ENCODE measurements at places on chromosomes 12 and 14.
A peak's percentile ranks its signal among the peaks of the same experiment; 100 is the strongest.

GRCh38 chr12:9588749-9589148 lies 19.0 kb downstream of the KLRB1 start:
- DNase-seq, result no peak

GRCh38 chr12:88945051-88945732 lies 364.9 kb upstream of the KITLG start:
- no peak for DNase-seq

DNA sequence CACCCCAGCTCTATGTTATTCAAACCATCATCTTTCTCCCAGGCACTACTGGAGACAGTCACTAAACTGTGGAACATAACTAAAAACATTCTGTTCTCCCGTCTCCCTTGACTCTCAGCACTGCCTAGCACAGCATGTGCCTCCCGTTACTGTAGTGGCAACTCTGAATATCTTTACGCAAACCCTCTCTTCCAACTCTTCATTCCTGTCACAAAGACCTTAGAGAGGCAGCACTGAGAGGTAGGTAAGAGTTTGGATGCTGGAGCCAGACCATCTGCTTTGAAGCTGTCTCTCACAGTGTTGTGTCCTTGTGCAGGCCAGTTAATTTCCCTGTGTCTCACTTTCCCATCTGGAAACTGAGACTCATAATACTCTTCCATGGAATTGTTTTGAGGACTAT lies 108.1 kb downstream of the DIP2B start:
- DNase-seq, result no peak

- DNase-seq, result no peak
Measured at GRCh38 chr12:38515912-38516311, 199.3 kb downstream of the ALG10B start.

- no peak for DNase-seq
Measured at GRCh38 chr12:114447274-114447716, 41.4 kb upstream of the TBX5 start.

- no peak for DNase-seq
Measured at GRCh38 chr14:32805979-32806378, 132.7 kb upstream of the NPAS3 start.

- DNase-seq, result no peak
Measured at GRCh38 chr14:68714991-68715924, 77.6 kb downstream of the ZFP36L1 start.

- DNase-seq, result no peak
Measured at GRCh38 chr12:116236976-116237375, 40.5 kb downstream of the MED13L start.

- no peak for DNase-seq
Measured at GRCh38 chr12:29242921-29243431, 93.9 kb downstream of the FAR2 start.

DNA sequence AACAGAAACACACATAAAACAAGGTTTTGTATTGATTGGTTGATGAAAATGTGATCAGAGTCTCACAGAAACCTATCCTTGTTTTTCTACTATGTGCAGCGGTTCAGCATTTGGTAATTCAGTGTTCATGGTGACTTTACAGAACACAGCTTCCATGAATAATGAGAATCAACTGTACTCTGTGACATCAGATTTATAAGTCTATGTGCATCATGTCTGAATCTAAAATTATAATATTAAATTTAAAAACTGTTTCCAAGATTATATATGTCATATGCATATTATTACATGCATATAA lies 104.3 kb downstream of the SLC16A7 start:
- DNase-seq, result no peak

- no peak for DNase-seq
Measured at GRCh38 chr12:98745578-98746391, 100.7 kb downstream of the APAF1 start.

GRCh38 chr12:130689408-130690405 lies 26.4 kb downstream of the RIMBP2 start:
- DNase-seq, result no peak

GRCh38 chr12:60834806-60835205 lies 1239.0 kb downstream of the SLC16A7 start:
- no peak for DNase-seq

GRCh38 chr12:128513831-128514230 lies 246.9 kb downstream of the TMEM132C start:
- DNase-seq, result no peak

GRCh38 chr12:92784356-92784755 lies 81.6 kb downstream of the PLEKHG7 start:
- DNase-seq, result no peak

- DNase-seq, result no peak
Measured at GRCh38 chr12:119373001-119373400, 38.5 kb downstream of the CCDC60 start.

DNA sequence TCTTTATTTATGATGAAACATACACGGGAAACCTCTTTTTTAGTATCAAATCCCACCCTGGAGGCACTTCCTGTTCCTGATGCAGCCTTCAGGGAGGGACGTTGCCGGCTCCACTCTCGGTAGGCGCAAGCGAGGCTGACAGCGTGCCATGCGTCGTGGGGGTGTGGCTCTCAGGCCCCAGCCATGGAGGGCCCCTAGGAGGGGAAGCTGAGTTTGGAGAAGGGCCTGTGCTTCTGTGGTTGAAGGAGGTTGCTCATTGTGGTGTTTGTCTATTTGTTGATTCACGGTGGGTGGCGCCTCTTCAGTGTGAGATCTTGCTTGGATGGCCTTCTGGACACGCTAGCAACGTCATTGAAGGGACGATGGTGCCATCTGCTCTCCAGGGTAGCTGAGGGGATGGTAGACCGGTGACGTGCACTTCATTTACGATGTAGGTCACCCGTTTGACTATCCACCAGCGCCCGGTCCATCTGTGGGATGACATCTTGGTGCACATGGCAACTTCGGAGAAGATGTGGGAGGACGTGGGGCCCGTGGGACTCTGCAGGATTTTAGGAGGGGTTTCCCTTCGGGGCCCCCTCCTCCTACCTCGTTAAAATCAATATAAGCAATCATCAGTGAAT lies 126.3 kb upstream of the RTL1 start:
- no peak for DNase-seq

- no peak for DNase-seq
Measured at GRCh38 chr14:104872469-104873341, 7.6 kb downstream of the CEP170B start.

DNA sequence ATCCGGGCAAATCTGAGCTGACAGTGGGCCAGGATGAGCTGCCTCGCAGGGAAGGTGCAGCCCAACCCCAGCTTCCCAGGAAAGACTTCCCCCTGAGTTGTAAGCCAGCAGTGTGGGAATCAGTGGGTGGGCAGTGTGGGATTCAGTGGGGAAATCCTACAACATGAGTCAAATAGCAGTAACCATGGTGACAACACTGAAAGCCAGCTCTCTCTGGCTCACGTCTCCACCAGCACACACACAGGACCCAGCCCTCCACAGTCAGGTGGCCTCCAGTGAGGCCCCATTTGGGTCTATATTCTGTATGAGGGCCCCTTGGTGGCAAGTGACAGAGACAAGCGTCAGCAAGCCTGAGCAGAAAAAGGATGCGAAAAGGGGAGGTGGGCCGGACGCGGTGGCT lies 6.0 kb upstream of the LGALS3 start:
- peak; percentile 43 for DNase-seq

DNA sequence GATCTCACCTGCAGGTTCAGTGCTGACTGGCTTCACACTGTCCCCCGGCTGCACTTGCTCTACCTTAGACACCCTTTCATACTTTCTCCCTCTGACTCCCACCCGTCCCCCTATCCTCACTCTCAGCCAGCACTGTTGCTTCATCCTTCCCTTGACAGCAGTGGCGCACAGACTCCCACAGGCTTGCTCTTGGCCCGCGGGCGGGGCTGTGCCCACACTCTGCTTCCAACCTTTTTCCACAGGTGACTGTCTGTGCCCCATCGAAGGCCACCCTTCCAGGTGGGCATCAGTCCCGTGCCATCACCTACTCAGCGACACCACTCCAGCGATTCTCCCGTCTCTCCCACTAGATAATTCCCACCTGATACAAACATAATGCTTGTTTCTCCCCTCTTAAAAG lies 1.0 kb upstream of the RPS6KL1 start:
- no peak for DNase-seq

DNA sequence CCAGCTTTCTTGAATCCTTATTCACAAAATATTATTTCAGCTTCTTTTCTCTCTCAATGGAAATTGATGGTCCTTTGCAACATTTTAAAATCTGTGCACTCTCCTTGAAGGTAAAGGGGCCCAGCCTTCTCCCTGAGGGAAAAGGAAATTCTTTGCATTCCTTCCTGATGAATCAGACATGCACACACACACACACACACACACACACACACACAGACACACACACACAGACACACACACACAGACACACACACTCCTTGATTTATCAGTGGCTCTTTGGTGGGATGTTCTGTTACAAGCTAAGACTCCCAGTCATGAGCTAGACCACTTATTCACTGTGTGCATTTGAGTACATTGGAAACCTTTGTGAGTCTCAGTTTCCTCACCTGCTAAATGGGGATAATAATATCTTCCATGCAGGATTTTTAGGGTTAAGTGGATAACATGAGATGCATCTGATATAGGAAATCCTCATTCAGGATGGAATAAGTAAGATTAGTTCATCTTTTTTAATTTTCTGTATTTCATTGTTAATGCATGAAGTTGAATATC lies 45.1 kb upstream of the HMGA2 start:
- no peak for DNase-seq

DNA sequence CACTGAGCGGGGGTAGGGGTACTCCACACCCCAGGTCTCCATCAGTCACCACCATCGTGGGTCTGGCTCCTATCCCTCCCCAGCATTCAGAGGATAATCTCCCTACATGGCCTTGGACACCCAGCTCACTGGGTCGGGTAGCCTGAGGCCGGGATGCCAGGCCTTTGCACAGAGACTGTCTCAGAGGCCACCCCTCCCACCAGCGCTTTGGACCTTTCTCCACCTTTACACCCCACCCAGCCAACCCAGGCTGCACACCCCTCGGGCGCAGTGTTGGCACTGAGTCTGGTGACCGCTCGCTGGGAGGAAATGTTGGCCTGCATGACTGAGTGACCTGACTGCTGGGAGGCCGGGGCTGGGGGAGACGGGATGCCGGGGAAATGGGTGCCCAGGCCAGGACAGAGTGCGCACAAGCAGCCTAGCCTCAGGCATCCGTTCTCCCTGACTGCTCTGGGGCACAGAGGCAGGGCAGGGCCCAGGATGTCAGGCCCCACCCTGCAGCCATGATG lies 10.6 kb upstream of the LBHD2 start:
- DNase-seq, result no peak

DNA sequence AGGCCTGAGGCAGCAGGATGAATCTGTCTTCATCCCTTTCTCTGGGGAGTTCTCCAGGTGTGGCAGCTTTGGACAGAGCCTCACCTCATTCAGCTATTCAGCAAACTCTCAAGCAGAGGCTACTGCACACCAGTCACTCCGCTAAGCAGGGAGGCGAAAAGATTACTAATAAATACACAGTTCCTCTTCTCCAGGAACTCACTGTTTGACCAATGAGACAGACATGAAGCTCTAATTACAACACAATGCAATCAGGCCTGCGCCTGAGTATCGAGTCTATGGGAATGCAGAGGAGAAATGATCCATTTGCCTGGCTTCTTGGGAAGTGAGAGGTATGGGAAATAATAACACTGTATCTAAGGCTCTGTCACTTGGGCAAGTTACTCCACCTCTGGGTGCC lies 178.1 kb downstream of the CRADD start:
- DNase-seq, result no peak

- no peak for DNase-seq
Measured at GRCh38 chr14:41782511-41782910, 175.8 kb downstream of the LRFN5 start.

GRCh38 chr12:79643821-79644220 lies 46.9 kb downstream of the PAWR start:
- DNase-seq, result no peak

DNA sequence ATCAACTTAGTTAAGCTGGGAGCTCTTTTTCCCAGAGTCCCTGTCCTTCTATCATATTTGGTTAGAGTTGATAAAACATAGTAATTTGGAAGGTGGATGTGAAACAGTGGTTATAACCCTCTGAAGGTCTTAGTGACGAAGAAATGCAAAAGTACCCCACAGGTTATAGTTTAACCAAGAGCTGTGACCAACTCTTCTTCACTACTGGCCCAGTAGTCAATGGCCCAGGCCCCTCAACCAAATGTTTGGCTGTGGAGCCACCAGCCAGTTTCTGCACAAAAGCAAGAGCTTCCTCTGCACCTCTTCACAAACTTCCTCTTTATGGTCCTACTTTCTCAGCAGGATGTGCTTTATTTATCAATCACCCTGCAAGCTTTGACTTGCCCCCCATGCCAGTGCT lies 132.6 kb downstream of the BMP4 start:
- DNase-seq, result no peak

DNA sequence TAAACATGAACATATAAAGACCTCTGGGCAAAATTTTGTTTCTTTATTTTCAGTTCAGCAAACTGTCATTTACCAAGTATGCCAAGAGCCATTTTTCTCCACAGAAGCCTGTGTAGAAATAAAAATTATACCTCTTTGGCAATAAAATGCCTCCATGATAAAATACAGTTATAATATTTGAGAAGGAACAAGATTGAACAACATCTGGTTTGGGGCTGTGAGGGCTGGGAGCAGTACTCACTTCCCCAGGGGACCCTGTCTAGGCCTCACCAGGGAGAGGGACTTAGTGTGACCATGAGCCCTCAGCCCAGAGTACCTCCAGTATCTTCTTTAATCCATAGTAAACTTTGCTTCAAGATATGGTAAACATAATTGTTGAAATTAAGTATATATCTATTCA lies 65.1 kb downstream of the DAAM1 start:
- DNase-seq, result no peak

DNA sequence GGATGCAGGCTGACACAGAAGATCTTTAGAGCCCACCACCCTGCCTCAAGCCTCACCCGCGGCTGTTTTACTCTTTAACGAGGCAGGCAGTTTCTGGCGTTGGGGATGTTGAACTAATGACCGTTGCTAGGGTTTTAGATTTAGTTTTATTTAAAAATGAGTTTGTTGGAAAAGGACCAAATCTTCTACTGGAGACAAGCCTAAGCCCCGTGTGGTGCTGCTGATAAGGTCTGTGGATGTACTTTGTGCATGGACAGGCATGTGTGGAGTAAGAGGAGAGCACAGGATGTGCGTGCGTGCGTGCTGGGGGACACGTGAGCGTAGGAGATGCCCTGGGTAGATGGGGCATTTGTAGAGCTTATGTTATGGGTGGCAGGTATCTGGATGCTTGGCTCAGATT lies 5.7 kb downstream of the NTF3 start:
- DNase-seq, result no peak

DNA sequence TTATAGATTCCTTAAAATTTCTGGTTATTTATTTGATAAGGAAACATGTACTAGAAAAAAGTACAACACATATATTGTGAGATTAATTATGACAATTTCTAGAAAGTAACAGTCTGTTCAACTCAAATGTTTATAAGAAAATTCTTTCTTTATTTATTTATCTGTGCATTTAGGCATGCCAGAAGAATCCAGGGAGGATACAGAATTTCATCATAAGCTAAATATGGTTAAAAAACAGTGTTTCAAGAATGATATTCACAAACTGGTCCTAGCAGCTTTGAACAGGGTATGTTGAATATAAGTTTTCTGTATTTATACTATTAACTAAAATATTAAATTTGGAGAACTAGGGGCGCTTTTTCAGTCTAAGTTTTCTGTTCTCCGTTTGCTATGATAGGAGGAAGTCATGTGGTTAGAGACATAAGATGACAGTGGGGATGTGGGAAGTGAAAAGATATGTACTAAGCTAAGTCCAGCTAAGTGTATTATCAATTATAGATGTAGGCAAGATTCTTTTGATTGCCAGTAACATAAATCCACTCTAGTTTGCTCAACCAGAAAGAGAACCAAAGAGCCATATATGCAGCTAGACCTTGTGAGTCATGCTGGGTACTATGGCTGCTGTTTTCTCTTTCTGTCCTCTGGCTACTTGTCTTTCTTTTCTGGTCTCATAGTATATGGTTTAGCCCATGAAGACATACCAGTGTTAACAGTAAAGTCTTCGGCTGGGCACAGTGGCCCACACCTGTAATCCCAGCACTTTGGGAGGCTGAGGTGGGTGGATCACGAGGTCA lies 39.0 kb downstream of the LRRK2 start:
- DNase-seq, result no peak
